Cortex of kidney (tissue), 1 donor: ENCODE measurements at places on chromosomes 1 and 21.

- DNase-seq = no peak
Observed at GRCh38 chr1:41341772-41342562, 19.3 kb upstream of the FOXO6 start.

GRCh38 chr1:21490774-21491487 is 18.3 kb upstream of the ALPL start:
- no peak for DNase-seq

- no peak for DNase-seq
Observed at GRCh38 chr1:219900201-219900600, 28.2 kb downstream of the SLC30A10 start.

- DNase-seq = no peak
Observed at GRCh38 chr1:115545096-115545720, 96.6 kb upstream of the VANGL1 start.

GRCh38 chr1:224589006-224589405 is 27.1 kb upstream of the CNIH3 start:
- no peak for DNase-seq

- DNase-seq = no peak
Observed at GRCh38 chr1:65265651-65266351, 43.5 kb upstream of the DNAJC6 start.

DNA sequence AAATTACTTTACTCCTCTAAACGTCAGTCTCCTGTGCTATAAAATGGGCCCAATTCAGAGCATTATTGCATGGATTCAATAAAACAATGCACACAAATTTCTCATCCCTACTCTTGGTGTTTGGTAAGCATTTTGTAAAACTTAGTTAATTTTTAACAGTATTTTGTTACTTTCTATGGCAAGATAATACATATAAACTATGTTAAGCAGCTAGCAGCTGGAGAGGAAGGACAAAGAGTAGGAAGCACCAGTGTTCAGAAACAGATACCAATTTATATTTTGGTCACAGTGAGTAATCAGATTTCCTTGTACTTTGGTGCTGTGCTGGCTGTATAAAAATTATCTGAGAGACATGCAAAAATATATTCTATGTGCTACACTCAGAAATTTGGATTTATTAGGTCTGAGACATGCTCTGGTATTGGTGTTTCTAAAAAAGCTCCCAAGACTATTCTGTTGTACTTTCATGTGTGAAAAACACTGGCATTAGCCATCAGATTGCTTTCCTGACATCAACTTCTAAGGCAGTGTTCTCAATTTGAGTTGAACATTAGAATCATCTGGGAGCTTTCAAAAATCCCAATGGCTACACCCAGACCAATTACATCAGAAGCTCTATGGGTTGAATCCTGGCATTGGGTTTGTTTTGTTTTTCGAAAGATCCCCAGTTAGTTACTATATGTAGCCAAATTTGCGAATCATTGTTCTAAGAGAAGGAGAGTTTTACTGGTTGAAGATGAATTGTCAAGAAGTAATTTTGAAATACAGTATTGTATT is 100.3 kb upstream of the C1orf87 start:
- DNase-seq = no peak

GRCh38 chr1:24487455-24487854 is 15.2 kb upstream of the RCAN3 start:
- no peak for DNase-seq

- no peak for DNase-seq
Observed at GRCh38 chr1:237975376-237975775, 84.7 kb upstream of the ZP4 start.

DNA sequence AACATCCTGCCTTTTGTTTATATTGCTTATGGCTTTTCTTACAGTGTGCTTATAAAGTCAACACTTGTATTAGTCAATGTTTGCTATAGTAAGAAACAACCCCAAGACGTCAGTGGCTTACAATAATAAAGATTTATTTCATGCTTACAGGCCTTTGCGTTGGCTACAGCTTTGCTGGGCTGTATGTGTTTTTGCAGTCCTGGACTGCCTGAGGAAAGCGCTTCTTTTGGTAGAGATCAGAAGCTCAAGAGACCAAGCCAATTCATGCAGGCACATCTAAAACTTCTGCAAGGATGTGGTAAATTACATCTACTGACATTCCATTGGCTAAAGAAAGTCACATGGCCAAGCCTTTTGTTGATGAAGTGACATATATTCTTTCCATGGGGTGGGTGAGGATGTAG is 17.5 kb upstream of the PRKAA2 start:
- no peak for DNase-seq

DNA sequence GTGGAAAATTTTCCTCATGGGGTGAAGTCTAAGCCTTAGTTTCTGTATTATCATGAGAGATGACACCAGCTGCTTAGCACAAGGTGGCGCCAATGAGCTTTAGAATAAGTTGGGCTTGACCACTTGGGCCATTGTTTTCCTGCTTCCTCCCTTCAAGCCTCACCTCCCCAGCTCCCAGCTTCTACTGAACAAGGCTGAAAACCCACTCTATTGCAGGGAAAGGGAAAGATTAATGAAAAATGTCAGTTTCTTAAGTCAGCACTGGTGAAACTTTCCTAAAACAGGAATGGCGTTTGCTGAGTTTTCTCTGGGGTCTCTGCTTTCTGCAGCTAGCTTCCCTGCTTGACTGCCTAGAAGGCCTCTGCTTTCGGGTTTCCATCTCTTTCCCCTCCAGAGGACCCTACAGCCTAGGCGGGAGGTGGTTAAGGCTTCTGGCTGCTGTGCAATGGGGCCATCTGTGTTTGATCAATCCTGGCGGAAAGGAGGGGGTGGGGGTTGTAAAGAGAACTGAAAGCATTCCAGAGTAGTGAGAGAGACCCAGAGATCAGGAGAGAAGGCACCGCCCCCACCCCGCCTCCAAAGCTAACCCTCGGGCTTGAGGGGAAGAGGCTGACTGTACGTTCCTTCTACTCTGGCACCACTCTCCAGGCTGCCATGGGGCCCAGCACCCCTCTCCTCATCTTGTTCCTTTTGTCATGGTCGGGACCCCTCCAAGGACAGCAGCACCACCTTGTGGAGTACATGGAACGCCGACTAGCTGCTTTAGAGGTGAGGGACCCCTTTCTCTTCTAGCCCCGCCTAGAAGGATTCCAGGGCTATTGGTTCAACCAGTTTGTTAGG is at the start of gene OLFML3:
TSS of gene OLFML3 (plus strand) at position 612 of the 840 bp plus-strand sequence. CDS start at position 655, 43 bp downstream.
- no peak for DNase-seq

- no peak for DNase-seq
Observed at GRCh38 chr1:19488136-19488535, 2.8 kb upstream of the CAPZB start.

DNA sequence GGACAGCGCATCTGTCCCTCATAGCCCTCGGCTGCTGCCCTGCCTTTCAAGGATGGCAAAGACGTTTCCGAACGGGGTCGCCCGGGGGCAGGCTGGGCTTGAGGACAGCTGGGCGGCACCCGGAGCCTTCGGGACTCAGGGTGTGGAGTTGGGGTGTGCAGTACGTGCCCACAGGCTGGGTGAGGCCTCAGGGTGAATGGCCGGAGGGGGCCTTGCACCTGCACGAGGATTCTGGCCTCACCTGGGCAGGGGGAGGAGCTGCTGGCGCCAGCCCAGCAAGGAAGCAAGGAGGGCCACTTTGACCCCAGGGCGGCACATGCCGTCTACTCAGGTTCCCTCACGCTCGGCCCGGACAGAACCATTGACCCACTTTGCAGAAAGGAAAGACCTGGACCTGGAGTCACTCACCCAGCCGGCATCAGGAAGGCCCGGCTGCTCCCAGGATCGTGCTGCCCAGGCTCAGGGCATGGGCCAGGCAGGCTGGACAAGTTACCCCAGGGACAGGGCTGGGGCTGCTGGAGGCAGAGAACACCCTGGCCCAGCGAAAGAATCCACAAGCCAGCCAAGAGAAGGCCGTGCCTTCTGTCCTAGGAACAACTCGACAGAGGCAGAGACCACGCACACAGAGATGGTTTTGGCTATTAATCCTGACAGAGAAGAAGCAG is 65.1 kb upstream of the TTC34 start:
- no peak for DNase-seq
